Trophoblast cell (in vitro differentiated cells and primary cell): ENCODE measurements at places on chromosomes 1 and 21.

DNA sequence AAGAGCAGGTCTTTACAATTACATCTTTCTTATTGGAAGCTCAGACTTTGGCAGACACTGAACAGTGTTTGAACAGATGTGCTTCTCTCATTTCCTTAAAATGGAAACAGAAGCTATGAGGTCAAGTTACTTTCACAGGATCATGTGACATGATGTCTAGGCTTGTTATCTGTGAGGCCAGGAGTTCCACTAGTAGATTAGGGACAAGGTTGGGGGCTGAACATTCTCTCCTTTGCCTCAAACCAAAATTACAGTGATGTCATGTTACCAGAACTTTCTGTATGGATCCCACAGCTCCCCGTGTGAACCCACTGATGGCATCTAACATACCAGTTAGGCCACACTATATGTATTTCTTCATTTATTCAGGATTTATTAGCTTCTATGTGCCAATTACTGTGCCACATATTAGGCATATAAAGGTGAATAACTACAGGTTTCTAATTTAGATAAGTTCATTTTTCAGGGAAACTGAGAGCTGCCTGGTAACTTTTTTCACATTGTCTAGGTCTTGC lies 6.0 kb downstream of the DYNLT5 start:
- DNase-seq, result no peak

GRCh38 chr21:37800057-37800455 lies 116.2 kb downstream of the KCNJ6 start:
- no peak for DNase-seq

- DNase-seq, result no peak
Observed at GRCh38 chr1:188778578-188778977, 1699.1 kb downstream of the BRINP3 start.

DNA sequence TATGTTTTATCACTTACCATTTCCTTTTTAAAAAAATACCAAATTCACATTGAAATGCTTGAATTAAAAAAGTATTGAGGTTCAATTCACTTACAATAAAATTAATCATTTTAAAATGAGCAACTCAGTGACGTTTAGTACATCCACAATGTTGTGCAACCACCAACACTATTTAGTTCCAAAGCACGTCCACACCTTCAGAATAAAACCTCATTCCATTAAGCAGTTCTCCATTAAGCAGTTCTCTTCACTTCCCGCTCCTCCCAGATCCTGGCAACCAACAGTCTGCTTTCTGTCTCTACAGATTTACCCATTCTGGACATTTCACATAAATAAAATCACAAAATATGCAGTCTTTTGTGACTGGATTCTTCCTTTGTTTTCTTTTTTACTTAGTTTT lies 41.3 kb downstream of the GNG4 start:
- no peak for DNase-seq

GRCh38 chr21:42461185-42461520 lies 34.9 kb downstream of the RSPH1 start:
- DNase-seq, result no peak

- DNase-seq, result no peak
Observed at GRCh38 chr1:88787023-88787903, 103.2 kb downstream of the PKN2 start.

DNA sequence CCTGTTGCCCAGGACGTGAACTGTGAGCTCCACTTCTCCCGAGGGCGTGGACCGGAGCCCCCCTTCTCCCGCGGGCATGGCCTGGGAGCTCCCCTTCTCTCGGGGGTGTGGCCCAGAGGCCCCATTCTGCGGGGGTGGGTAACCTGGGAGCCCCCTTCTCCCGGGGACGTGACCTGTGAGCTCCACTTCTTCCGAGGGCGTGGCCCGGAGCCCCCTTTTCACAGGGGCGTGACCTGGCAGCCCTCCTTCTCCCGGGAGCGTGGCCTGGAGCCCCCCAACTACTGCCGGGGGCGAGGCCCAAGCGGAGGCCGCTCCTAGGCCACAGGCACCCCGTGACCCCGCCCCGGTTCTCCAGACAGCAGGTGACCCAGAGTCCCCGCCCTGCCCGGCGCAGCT lies 320 bp downstream of the C1orf174 start:
- DNase-seq, result no peak

DNA sequence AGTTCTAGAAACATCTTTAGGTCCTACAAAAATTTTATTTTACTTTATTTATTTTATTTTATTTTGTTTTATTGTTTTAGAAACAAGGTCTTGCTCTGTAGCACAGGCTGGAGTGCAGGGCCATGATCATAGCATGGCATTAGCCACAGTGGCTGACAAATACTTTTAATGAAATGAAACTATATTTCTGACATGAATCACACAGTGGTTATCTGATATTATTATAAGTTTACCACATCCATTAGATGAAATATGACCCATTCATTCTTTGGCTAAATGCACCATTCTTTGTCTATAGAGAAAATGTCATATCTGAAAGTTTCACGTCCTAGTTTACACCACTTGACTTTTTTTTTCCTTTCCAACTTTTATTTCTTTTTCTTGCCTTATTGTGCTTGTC lies 613.4 kb upstream of the ADAMTS5 start:
- DNase-seq, result no peak

DNA sequence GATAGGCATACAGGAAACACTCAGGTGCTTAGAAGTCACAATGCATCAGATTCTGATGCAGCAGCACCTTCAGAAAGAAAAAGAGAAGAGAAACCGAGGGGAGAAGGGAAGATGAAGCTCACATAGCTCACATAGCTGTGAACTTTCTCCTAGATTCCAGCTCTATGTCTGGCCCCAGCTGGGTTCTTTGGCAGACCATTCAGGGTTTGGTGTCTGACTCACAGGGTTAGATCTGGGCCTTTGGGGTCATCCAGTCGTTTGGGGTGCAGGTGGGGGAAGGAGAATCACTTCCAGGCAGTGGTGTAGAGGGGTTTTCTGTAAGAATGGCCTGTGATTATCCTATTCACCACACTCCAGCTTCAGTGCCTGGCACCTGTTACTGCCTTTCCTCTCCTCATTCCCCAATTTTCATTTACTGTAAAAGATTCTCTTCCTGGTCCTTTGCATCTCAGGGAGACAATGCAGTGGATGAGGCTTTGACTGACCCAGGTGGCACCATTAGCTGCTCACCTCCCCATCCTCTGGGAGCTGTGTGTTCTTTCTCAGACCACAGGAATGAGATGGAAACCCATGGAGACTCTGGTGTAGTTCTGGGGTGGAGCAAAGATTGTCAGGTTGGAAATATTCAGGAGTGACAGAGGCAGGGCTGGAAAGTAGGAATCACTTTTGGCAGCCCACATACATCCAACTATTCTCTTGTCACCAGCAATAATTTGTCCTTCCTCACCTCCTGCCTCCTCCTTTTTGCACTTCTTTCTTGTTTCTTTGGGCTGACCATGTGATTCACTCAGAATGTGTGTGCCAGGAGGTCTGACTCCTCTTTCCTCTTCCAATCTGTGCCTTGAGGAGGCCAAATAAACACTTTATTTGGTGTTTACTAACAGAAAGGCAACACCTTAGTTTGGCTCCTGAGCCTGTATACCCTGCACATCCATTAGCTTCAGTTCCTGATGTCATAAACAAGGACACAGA lies 103.3 kb downstream of the PAPPA2 start:
- DNase-seq, result no peak

DNA sequence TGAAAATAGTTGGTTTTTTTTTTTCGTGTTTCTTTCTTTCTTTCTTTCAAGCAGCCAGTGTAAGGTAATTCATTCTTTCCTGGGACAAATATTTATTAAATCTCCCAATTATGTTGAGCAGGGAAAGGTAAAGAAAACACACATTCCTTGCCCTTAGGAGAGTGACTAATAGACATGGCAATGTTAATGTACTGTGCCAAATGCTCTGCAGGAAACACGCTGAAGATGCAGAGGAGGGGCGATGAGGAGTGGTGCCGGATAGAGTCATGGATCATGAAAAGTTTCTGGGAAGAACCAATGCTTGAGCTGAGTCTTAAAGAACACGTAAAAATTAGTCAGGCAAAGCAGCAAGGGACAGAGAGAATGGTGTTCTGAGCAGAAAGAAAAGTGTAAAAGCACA lies 199.2 kb downstream of the DNM3 start:
- DNase-seq, result peak; percentile 17

- DNase-seq, result no peak
Observed at GRCh38 chr1:28926629-28927265, 12.4 kb downstream of the EPB41 start.

DNA sequence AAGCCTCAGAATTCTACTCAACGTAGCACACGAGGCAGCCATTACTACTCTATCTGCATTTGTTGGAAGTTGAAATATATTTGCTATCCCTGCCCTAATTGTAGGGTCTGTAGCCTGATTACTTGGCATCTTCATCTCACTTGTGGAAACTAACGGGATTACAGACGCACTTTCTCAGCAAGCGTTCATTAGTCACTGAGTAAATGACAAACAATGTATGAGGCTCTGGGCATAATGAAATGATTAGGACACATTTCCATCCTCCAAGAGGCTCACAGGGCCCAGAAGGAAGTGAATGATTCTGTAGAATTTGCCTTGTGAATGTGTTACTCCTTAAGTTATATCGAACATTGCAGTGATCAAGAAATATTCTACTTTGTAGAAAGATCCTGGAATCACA lies 78.1 kb downstream of the KIF26B start:
- DNase-seq, result no peak

DNA sequence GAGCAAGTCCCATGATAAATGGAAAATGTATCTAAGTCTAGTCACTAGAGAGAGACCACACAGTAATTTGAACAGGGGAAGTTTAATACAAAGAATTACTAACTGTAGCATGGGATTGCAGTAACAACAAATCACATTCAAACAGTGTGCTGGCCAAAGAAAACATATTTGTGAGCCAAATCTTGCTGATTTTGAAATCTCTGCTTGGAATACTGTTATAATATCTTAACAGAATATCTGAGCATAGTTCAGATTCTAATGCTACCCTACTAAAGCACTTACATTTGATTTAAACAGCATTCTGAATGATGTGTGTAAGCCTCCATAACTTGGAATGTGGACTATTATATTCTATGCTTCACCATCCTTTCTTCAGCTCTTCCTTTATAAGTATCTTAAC lies 270.0 kb upstream of the BRINP3 start:
- no peak for DNase-seq

DNA sequence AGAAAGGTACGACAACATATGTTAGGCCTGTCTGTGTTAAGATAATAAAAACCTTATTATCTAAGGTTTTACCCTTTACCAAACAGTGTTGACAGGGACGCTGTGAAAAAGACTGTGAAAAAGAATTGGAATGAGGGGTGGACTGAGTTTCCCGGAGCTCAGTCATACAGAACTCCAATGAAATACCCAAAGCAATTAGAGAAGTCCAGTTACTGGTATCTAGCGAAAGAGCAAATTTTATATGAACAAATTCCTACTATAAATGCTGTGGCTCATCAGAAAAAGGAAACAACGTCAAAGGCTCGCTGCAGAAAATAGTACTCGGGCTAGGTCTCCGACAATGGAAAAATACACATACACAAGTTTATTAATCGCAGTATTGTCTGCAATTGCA lies 708 bp upstream of the RBBP5 start:
- no peak for DNase-seq

- peak; percentile 37 for DNase-seq
Observed at GRCh38 chr1:79323239-79324025, 316.9 kb upstream of the ADGRL4 start.

- peak; percentile 2 for DNase-seq
Observed at GRCh38 chr1:5597171-5597850, 394.9 kb downstream of the NPHP4 start.

- DNase-seq, result no peak
Observed at GRCh38 chr1:22364326-22364650, 87.4 kb upstream of the ZBTB40 start.

- DNase-seq, result no peak
Observed at GRCh38 chr21:41328660-41329607, 12.3 kb downstream of the FAM3B start.

GRCh38 chr1:99461499-99461898 lies 184.4 kb upstream of the PALMD start:
- DNase-seq, result no peak

- DNase-seq, result peak; percentile 94
Observed at GRCh38 chr1:180947901-180948640, 35.4 kb downstream of the KIAA1614 start.

DNA sequence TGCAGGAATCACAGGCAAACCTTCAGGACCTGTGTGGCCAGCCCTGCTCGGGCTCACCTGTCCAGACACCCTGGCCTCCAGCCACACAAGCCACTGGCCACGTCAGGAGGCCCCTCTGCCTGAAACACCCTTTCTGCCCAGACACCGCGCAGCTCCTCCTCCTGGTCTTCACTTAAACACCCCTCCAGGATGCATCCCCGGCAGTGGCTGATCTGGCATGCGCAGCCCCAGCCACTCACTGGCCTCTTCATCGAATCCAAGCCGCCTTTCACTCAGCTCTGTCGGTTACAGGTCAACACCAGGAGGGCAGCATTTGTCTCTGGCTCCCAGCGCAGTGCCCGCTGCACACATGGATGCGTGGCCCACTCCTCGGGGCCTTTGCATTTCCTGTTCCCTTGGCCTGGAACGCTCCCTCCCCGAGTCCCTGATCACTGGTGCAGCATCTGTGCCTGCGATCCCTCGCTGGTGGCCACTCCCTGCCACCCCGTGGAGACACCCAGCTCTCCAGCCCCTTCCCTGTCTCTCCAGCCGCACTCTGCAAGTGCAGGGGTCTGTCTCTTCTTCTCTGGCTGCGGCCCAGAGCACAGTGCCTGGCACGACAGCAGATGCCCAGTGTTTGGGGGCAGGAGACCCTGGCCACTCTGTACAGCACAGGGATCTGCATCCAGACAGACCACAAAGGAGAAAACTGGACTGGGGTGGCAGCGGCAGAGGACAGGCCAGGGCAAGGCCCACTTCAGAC lies 9.4 kb downstream of the TPRG1L start:
- DNase-seq, result no peak

DNA sequence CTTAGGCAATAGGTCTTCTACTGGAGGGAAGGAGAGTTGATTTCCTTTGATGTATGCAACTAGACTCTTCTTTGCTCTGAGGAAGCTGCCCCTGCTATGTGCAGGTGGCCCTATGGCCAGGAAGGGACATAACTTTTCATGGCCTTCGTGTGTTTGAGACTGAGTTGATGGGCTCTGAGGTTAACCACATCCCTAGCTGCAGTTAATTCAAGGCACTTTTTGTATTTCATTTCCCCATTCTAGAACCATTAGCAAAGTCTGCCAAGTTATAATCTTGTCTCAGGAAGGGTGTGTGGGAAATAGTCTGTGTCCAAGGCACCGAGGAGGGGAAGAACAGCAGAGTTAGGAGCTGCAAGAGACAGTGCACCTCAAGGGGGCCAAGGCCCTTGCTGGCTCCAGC lies 2.5 kb downstream of the FCRL4 start:
- DNase-seq, result no peak

GRCh38 chr1:62175568-62176179 lies 19.0 kb upstream of the L1TD1 start:
- DNase-seq, result peak; percentile 81

GRCh38 chr1:29125237-29125641 lies 1.5 kb upstream of the TMEM200B start:
- no peak for DNase-seq

- peak; percentile 2 for DNase-seq
Observed at GRCh38 chr1:201191653-201192260, 1.1 kb downstream of the IGFN1 start.

GRCh38 chr21:34997294-34997693 lies 51.8 kb downstream of the RUNX1 start:
- no peak for DNase-seq
